Left renal pelvis (tissue), 4 donors: ENCODE measurements at places on chromosomes 5 and 9. TPM values are rescaled to one million over a fixed set of nuclear protein-coding genes. Genes with fewer than 3 reads are reported as not detected.

The PCDHA10 gene
- polyA plus RNA-seq: 0.10 TPM

The IL9 gene
- polyA plus RNA-seq: not detected

The CER1 gene
- polyA plus RNA-seq: not detected

The RELL2 gene
- polyA plus RNA-seq: 1.3 TPM

The PCSK1 gene
- 0.14 TPM for polyA plus RNA-seq

The LCP2 gene
- polyA plus RNA-seq: 2.8 TPM

The CDH9 gene
- polyA plus RNA-seq: 8.6 TPM

The EMB gene
- 5.1 TPM for polyA plus RNA-seq

The HTR1A gene
- polyA plus RNA-seq: not detected

The GZMA gene
- 0.33 TPM for polyA plus RNA-seq

The CDKN2A gene
- 0.53 TPM for polyA plus RNA-seq

The SNCB gene
- not detected for polyA plus RNA-seq

The WNT8A gene
- polyA plus RNA-seq: 0.14 TPM

The NREP gene
- polyA plus RNA-seq: 1,008 TPM
